ENCODE measurements at places on chromosomes 5 and 9.

DNA sequence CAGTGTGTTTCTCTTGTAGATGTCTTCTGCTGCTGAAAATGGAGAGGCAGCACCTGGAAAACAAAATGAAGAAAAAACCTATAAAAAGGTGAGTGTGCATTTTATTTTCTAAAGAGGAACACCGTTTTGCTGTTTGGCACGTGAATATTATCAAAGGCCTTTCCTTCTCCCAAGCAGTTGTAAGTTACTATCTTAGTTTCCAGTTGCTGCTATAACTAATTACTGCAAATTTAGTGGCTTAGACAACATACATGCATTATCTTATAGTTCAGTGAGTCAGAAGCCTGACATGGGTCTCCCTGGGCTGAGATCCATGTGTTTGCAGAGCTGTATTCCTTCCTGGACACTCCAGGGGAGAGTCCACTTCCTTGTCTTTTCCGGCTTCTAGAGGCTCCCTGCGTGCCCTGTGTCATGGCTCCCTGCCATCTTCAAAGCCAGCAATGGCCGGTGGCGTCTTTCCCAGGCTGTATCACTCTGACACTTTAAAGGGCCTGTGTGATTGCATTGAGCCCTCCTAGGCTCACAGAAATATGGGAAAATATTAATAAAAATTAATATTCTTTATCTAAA, 117.6 kb downstream of the PIP5K1B start:
- no peak for DNase-seq

- DNase-seq, result no peak
Observed at GRCh38 chr9:108588246-108588645, 267.5 kb downstream of the ACTL7B start.

DNA sequence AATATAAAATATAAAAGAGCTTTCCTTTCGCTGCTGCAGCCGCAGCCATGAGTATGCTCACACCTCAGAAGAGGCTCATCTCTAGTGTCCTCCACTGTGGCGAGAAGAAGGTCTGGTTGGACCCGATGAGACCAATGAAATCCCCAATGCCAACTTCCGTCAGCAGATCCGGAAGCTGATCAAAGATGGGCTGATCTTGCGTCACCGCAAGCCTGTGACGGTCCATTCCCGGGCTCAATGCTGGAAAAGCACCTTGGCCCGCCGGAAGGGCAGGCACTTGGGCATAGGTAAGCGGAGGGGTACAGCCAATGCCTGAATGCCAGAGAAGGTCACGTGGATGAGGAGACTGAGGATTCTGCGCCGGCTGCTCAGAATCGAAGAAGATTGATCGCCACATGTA, 12.6 kb upstream of the PRDM12 start:
- no peak for DNase-seq

DNA sequence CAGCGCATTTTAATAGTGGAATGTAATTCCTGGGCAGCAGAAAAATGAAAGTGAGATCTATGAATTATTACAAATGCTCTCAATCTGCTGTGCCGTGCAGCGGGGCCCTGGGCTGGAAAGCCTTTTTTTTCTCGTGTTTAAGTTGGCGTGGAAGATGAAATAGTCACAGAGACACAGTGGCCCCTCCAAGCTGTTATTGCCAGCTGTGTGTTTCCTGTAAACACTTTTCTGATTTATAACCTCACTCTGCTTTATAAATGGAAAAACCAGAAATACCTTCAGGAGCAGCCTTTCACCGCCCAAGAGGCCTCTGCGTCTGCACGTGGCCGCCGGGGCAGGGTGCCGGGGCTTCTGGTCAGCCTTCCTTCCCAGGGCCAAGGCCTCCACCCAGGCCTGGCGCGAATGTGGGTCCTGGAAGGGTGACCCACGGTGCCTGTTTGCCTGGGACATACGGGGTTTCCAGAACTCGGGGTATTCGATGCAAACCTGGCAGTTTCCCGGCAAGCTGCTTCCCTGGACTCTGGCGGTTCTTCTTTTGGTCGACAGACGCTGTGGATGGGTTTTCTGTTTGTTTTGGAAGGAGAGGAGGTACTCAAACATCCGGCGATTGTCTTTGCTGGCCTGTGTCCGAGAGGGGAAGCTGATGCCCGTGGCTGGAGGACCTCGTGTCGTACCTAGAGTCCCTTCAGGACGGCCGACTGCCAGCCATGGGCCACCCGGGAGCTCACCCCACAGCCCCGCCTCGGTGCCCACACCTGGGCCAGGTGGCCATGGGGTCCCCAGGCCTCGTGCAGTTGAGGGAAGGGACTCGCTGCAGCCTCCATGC, 256.7 kb downstream of the PARP8 start:
- DNase-seq, result no peak

GRCh38 chr5:142014911-142015584, 2.2 kb upstream of the GNPDA1 start:
- DNase-seq, result peak; percentile 57

DNA sequence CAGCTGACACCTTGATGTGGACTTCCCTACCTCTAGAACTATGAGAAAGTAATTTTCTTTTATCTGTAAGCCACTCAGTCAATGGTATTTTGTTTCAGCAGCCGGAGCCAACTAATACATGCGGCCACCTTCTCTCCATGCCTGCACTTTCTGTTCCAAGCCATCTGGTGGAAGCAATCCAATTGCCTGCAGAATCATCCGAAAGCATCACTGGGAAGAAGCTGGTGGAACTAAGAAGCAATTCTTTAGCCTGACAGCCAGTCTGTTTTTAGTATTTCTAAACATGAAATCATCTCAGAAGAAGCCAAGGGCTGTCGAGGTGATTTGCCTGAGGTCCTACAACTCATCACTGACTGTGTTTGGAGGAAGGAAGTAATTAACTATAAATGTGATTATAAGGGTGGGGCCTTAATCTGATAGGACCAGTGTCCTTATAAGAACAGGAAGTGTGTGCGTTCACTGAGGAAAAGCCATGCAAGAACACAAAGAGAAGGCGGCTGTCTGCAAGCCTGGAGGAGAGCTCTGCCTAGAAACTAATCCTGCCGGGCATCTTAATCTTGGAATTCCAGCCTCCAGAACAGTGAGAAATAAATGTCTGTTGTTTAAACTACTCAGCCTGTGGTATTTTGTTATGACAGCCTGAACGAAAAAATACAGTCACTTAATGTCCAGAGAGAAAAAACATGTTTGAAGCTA, 49.1 kb downstream of the NXNL2 start:
- DNase-seq, result no peak

- DNase-seq, result no peak
Observed at GRCh38 chr5:1057485-1058082, 49.0 kb downstream of the NKD2 start.

GRCh38 chr5:20305463-20305862, 317.5 kb upstream of the CDH18 start:
- DNase-seq, result no peak

GRCh38 chr5:80711938-80712337, 57.2 kb upstream of the DHFR start:
- peak; percentile 45 for DNase-seq

DNA sequence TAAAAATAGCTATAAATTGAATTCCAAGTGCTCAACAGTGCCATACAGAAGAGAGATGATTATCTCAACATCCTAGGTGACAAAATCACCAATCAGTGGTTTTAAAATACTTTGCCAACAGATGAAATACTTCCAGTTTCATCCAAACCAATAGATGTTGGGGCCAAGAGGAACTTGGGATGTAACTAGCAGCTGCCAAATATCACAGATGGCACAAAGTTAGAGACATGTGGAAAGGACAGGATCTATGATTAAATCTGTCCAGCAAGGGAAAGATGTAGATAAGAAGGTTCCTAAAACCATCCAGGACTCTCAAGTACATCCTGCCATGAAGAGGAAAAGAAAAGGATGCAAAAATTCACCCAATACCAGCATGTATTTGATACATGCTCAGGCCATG, 23.8 kb downstream of the TRPM3 start:
- DNase-seq, result no peak

GRCh38 chr5:65068410-65068809, 299.7 kb downstream of the CWC27 start:
- DNase-seq, result no peak

- DNase-seq, result no peak
Observed at GRCh38 chr5:165460911-165461310, 1955.5 kb downstream of the MAT2B start.

DNA sequence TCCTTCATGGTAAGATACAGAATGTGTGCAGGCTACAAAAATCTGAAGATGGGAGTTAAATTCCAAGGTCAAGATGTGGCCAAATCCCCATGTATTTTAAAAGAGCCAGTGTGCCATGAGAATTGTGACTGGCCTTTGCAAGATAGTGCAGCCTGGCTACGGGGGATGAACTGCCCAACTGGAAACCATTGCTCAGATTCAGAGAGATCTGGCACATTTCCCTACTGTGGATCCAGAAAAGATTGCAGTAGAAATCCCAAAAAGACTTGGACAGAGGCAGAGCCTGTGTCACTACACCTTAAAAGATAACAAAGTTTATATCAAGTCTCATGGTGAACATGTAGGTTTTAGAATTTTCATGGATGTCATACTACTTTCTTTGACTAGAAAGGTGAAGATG, 26.2 kb downstream of the SLC12A2 start:
- no peak for DNase-seq

DNA sequence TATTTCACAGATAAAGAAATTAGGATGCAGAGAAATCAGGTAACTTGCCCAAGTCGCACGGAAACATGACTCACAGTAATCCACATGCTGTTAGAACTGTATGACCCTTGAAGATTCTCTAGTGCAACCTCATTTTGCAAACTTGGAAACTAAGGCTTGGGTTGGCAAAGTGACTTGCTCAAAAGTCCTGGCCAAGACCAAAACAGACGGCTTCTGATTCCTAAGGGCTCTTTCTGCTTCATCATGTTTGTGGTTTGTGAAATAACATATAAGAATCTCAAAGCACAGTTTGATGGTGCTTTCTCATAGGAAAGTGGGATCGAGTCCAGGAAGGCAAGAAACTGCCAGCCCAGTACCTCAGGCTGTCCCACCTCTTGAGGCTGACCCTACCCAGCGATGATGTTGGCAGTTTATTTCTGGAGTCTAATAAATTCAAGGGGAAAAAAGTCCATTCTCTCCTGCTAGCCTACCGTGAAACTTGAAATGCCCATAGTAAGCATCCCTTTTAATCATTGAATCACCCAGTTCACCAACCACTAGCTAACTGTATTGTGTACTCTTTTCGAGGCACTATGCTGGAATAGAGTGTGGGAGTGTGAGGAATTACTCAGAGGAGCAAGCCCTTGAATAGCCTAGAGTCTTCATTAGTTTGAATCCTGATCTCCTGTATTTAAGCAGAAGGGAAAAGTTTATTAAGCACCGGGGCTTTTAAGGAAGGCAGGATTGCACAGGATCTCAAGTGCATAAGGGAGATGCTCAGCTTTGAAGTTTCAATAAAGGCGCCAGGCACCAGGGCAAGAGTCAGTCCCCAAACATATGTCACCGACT, 14.1 kb downstream of the CAPSL start:
- DNase-seq, result no peak

- no peak for DNase-seq
Observed at GRCh38 chr5:172769616-172770373, 1.2 kb downstream of the DUSP1 start.

- DNase-seq, result no peak
Observed at GRCh38 chr9:121125590-121125989, 50.8 kb downstream of the CNTRL start.

DNA sequence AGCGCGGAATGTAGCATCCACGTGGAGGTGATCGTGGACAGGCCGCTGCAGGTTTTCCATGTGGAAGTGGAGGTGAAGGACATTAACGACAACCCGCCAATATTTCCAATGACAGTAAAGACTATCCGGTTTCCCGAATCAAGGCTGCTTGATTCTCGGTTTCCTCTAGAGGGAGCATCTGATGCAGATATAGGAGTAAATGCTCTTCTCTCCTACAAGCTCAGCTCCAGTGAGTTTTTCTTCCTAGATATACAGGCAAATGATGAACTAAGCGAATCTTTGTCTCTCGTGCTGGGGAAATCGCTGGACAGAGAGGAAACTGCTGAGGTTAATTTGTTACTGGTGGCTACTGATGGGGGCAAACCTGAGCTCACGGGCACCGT, 598 bp downstream of the PCDHA2 start:
- no peak for DNase-seq

Measured in head of caudate nucleus (tissue), 42 donors.